ENCODE measurements at places on chromosomes 6 and 20.

- DNase-seq = no peak
Observed at GRCh38 chr6:139240161-139241010, 51.4 kb downstream of the TXLNB start.

DNA sequence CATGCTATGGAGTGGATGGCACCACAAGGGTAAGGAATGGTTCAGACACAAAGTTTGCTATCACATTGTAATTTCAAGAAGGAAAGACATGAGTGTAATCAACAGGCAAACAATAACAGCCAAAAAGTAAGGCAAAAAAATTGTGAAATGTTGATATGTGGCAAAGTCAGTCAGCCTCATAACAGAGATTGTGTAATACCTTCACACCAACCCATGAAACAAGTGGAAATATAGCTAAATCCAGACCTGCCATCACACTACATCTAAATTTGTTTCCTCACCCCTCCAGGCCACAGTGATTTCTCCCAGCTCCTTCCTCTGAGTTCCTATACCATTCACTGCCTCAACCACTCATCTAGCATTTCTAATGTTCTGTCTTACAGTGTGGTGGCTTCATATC, 37.3 kb downstream of the SIM1 start:
- DNase-seq = no peak

DNA sequence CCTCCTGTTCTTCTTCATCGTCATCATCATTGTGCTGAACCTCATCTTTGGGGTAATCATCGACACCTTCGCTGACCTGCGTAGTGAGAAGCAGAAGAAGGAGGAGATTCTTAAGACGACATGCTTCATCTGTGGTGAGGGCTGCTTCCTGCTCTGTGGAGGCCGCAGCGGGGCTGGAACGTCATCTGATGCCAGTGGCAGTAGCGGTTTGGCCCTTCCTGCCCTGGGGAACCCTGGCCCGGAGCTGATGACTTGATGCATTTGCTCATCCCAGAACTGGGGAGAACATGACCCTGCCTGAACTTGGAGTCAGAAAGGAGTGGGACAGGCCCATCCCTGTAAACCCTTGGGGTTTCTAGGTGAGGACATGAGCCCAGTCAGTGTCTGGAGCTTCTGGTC, 18.7 kb downstream of the UQCC2 start:
- no peak for DNase-seq

- DNase-seq = no peak
Observed at GRCh38 chr6:157634546-157634945, 188.5 kb upstream of the SNX9 start.

DNA sequence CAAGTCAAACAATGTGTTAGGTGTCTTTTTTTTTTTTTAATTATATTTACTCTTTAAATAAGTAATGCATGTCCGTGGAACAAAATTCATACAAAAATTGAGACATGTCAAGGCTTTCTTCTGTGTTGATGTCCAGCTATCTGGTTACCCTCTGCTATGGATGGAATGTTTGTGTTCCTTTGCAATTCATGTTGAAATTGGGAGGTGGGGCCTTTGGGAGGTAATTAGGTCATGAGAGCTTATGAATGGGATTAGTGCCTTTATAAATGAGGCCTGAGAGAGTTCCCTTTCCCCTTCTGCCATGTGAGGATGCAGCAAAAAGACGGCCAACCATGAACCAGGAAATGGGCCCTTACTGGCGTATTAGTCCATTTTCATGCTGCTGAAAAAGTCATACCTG, 83.1 kb upstream of the KCNG1 start:
- DNase-seq = no peak

GRCh38 chr6:36786055-36786675, 53.1 kb downstream of the CPNE5 start:
- DNase-seq = no peak

GRCh38 chr6:169292338-169293124, 38.9 kb upstream of the THBS2 start:
- no peak for DNase-seq

- no peak for DNase-seq
Observed at GRCh38 chr6:158157064-158157764, 10.8 kb downstream of the SERAC1 start.

DNA sequence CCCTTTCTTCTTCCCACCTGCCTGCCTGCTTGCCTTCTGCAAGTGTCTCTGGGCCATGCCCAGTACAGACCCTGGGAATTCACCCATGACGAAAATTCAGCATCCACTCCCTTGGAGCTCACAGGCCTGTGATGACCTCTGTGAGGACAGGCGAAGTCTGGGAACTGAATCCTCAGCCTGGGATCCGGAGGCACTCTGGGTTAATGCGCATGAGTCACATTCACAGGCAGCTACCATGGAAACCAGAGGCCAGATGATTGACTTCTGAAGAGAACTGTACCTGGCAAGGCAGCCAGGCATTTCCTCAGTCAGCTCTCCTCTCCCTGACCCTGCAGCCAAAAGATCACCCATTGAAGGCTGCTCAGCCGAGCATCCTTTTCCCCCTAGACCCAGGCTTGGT, 41.0 kb downstream of the SLC9A8 start:
- DNase-seq = no peak
